ENCODE measurements at places on chromosomes 6 and 20.

DNA sequence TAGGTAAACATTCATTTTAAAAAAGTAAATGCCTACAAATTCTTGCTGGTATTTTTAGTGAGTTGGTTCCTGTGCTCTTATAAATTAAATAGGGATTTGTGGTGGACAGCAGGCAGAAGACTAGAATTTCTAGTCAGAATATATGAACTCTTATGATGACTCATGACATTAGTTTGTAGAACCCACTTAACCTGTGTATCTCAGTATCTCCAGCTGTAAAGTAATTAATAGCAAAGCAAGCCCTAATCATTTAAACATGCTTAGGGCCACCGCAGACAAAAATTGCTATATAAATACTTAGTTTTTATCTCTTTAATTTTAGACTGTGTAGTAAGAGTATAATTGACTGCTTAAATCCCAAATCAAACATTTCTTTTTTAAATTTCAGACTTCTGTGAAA, 2.4 kb downstream of the FAM135A start:
- DNase-seq = no peak

- DNase-seq = no peak
These were observed 197.3 kb downstream of the CENPW start for GRCh38 chr6:126537061-126537816.

- no peak for DNase-seq
These were observed 1.1 kb downstream of the LRRC1 start for GRCh38 chr6:53795702-53796450.

DNA sequence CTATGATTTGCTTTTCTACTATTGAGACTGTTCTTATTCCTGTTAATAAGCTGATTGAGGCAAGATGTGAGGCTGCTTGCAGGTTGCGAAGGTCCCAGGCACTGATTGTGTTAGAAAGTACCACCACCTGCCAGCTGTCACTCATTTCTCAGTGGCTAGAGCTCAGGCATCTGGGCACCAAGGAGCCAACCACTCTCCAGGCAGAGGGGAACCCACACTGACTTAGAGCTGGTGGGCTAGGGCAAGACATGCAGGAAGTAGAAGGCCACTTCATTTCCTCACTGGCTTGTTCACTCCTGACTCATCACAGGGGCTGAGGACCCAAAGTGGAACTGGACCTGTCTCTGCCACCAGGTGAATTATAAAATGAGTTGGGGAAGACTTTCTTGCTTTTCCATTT, 7.8 kb upstream of the DLL1 start:
- DNase-seq = no peak

- peak; percentile 61 for DNase-seq
These were observed 622 bp downstream of the SS18L1 start for GRCh38 chr20:62143957-62144825.

GRCh38 chr6:71737953-71738352, 148.4 kb upstream of the RIMS1 start:
- DNase-seq = no peak

DNA sequence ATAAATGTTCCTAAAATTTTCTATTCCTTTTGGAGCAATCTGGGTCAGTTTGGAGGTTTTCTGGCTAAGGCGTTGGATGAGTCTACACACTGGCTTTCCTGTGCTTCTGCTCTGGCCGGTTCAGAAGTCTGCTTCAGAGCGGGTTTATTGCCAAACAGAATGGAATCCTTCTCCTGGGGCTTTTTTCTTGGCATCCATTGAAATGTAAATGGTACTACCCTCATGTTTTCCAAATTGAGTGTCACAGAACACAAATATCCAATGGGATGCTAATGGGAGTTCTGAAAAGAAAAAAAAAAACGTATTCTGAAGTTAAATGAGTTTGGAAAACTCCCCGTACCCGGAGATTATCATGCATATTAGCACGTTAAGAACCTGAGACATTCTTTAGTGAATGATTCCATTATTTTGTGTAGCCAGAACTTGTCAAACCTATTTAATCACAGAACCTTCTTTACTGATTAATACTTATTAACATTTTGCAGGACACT, 930.3 kb downstream of the QKI start:
- no peak for DNase-seq
